NCI-H1930 (cell line): ENCODE measurements at places on chromosomes 7 and 10.

DNA sequence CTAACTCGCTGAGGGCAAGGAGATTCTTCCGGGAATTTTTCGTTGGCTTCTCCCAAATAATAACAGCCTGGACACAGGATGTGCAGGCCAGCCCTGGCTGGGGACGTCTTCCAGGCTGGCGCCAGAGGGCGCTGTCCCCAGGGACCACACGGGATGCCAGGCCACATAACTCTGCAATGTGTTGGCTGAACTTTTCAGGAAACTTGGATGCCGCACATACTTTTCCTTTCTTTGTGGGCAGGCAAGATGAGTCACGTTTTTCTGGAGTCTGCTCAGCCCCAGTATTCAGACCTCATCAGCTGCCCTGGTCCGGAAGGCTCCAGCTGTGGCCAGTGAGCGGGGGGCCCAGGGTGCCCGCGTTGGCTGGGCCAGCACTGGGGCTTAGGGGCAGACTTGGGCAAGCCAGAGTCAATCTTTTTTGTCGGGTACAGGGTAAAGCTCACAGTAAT, 122.7 kb downstream of the PRKAG2 start:
- DNase-seq = peak; percentile 13

DNA sequence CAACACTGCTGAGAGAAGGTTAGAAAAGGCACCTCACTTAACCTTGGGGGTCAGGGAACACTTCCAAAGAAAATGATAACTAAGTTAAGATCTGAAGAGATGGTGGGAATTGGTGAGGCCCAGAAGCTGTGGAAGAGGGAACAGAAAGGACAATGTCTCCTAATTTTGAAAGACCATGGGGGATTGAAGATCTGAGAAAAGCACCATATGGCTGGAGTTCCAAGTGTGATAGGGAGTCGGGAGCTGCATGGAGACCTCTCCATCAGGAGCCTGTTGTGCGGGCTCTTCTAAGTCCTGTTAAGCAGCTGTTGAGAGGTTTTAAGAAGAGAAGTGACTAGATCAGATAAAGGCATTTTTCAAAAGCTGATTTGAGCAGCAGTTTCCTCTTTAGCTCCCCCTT, 254.3 kb downstream of the CDK14 start:
- no peak for DNase-seq

- no peak for DNase-seq
Observed at GRCh38 chr7:99699946-99700345, 20.1 kb upstream of the CYP3A5 start.

GRCh38 chr10:128943111-128943510, 523.9 kb upstream of the MGMT start:
- no peak for DNase-seq

- DNase-seq = no peak
Observed at GRCh38 chr7:129553899-129554461, 51.6 kb downstream of the SMKR1 start.

DNA sequence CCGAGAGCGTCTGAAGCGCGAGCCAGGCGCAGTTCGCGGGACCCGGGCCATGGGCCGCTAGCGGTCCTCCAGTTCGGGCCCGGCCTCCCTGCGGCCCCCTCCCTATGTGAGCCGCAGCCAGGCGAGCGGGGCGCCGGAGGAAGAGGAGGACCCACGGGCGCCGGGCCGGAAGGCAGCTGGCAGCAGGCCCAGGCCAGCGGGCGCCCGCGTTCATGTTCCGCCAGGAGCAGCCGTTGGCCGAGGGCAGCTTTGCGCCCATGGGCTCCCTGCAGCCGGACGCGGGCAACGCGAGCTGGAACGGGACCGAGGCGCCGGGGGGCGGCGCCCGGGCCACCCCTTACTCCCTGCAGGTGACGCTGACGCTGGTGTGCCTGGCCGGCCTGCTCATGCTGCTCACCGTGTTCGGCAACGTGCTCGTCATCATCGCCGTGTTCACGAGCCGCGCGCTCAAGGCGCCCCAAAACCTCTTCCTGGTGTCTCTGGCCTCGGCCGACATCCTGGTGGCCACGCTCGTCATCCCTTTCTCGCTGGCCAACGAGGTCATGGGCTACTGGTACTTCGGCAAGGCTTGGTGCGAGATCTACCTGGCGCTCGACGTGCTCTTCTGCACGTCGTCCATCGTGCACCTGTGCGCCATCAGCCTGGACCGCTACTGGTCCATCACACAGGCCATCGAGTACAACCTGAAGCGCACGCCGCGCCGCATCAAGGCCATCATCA, 1.1 kb downstream of the ADRA2A start:
- no peak for DNase-seq

DNA sequence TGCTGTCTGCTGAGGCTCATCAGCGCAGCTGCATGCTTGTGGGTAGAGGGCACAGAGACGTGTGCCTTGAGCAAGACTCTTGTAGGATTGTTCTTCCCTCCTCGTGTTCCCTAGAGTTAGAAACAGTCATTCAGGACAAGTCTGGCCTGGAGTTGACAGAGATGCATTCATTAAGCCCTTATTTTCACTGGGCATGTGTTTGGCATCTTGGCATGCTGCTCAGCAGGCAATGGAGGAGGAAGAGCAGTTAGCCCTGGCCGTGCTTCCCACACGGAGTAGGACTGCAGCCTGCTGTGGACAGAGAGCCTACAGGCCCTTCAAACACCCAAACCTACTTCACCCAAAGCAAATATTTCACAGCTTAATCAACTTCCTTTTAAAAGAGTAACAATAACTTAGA, 73.0 kb upstream of the GJD4 start:
- DNase-seq = no peak

GRCh38 chr10:63819753-63820329, 298.6 kb downstream of the REEP3 start:
- DNase-seq = no peak

DNA sequence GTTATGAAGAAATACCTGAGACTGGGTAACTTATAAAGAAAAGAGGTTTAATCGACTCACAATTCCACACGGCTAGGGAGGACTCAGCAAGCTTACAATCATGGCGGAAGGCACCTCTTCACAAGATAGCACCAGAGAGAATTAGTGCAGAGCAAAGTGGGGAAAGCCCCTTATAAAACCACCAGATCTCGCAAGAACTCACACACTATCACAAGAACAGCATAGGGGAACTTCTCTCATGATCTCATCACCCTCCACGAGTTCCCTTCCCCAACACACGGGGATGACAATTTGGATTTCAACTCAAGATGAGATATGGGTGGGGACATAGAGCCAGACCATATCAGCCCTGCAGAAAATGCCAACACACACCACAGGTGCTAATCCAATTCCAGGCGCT, 218.7 kb downstream of the PARD3 start:
- DNase-seq = no peak

DNA sequence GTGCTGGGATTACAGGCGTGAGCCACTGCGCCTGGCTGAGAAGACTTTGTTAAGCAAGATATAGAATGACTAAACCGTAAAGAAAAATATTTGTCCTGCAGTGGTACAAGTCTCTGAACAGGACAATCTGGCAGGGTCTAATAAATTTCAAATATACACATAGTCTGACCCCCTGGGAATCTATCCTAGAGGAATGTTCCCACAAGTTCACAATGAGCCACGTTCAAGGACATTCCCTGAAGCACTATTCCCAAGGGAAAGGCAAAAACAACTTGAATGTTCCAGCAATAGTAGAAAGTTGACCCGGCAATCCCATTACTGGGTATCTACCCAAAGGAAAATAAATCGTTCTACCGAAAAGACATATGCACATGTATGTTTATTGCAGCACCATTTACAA, 82.0 kb downstream of the HIP1 start:
- no peak for DNase-seq

DNA sequence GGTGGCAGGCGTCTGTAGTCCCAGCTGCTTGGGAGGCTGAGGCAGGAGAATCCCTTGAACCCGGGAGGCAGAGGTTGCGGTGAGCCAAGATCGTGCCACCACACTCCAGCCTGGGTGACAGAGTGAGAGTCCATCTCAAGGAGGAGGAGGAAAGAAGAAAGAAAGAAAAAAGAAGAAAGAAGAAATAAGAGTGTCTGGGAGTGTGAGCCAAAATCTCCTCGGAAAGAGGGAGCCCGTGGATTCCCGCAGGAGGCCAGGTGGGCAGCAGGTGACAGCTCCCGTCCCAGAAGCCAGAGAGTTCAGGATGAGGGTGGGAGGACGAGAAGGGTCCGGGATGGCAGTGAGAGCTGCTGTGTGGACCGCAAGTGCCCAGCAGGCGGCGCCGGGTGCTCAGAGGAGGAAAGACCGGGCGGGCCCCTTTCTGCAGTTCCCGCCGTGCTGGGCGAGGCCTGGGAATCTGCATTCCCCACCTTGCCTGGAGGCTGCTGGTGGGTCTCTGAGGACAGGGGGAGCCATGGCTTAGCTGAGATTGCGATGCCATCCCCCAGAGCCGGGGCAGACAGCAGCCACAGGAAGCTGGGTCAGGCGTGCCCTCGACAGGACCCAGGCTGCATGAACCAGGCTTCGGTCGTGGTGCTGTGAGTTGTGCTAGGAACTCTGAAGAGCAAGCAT, 17.1 kb upstream of the AMZ1 start:
- DNase-seq = peak; percentile 44

DNA sequence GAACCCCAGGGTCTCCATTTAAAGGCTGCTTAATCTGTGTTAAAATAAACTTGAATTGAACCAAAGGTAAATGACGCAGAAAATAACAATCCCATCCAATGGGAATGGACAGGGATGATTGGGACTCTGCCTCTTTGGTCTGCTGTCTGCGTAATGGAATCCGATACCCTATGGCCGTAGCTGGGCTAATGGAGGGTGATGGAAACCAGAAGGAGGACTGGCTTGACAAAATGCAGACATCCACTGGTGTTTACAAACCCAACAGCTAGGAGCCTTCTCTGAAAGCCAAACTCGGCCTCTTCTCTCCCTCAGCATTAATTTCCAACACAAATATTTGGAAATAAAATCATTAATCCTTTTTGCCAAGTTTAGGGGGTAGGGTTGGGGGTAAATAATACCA, 162.2 kb upstream of the CHST15 start:
- no peak for DNase-seq

GRCh38 chr7:5379546-5379945, 44.1 kb downstream of the TNRC18 start:
- no peak for DNase-seq

DNA sequence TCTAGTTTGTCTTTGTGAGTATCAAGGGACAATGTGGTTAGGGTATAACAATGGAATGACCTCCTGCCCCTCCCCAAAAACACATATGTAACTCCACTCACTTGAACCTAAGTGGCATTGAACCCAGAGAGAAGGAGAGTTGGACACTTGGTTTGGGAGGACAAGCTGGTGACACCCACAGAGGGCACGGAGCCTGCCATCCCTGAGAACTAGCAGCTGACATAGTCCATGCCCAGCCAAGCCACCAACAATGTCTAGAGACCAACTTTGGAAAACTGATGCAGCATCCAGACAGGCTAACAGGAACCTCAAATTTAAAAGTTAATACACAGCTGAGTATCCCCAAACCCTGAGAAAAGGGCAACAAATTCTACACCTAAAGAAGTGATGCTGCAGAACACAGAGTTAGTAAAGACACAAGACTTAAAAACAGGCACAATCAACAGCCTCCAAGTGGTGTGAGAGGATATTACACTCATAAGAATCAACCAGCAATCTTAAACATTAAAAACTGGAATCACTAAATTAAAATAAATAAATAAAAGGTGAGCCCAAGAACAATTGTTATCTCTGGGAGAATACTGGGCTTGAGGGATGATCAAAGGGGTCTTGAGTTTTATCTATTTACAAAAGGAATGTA, 27.2 kb downstream of the NUDCD3 start:
- no peak for DNase-seq

DNA sequence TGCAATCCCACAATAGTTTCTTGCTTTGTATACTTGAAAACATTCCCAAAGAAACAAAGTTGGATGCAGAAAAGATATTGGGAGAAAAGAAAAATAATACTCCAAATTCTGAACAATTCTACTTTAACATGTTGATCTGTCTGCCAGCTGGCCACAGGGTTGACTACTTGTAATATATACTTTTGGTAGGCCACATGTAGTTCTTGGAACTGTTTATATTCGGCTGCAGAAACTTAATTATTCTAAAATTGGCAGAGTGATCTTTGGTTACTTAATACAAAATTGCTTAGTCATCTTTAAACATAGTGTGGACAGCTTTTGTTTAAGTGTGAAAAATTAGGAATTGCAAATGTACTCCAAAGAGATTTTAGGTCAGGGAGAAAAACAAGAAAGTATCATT, 76.0 kb downstream of the CALD1 start:
- DNase-seq = no peak

- DNase-seq = no peak
Observed at GRCh38 chr10:26697922-26698608, 564 bp downstream of the PDSS1 start.

DNA sequence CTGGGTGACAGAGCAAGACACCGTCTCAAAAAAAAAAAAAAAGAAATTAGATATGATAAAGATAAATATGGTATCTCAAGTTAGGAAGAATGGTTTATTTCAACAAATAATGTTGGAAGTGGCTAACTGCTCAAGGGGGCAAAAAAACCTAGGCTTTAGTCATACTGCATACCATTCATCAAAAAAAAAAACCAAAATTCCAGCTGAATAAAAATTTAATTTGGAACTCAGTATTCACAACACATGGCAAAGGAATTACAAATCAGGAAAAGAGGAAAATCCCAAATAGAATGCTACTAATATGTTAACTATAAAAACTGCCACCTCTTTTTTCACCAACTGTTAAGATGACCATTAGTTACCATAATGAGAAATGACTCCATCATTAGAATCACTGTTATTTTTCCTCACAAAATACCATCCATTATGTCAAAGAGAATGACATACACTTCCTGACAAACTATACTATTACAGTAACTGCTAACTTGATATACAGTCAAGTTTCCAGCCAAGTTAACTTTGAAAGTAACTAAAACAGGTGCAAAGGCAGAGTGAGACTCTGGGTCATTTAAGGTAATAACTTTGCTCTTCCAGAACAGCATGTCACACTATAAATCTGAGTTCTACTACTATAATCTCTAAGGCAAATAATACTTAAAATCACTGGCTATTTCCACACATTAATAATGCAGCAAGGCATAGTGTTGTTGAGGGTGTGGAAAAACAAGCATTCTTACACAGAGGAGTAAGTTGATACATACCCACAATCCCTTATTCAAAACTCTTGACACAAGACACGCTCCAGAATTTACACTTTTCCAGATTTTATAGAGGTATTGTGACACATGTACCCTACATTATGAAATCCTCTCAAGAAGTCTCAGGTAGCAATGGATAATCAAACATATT, 10.2 kb downstream of the KBTBD2 start:
- no peak for DNase-seq

DNA sequence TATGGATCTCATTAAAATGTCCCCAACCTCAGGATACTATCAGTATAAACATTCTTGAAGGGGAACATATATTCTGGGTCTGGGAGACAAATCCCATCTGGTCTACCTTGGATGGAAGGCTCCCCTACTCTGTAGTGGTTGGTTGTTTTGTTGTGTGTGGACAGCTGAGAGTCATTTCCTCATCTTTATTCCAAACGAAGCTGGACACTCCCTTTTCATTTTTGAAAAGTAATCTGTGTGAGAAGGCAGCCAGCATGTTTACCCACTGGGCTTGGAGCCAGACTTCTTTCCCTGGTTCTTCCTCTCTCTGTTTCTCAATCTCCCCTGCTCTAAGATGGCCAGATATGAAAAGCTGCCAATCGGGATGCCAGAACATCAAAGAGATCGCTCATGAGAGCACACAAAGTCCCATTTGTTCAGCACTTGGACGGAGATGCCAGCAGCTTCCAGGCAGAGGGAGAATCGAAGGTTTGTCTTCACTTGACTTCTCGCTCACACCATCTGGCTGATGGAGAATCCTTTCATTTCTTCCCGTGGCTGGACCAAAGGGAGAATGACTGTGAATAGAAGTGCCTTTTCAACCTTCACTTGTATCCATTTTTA, 108.1 kb upstream of the AGR3 start:
- DNase-seq = no peak

GRCh38 chr10:126068322-126068721, 172.0 kb downstream of the FANK1 start:
- DNase-seq = no peak

- no peak for DNase-seq
Observed at GRCh38 chr10:6788231-6788630, 208.2 kb upstream of the PRKCQ start.
